ENCODE measurements at places on chromosomes 4 and X.

- DNase-seq, result no peak
Measured at GRCh38 chrX:141839856-141840255, 1.7 kb downstream of the MAGEC3 start.

DNA sequence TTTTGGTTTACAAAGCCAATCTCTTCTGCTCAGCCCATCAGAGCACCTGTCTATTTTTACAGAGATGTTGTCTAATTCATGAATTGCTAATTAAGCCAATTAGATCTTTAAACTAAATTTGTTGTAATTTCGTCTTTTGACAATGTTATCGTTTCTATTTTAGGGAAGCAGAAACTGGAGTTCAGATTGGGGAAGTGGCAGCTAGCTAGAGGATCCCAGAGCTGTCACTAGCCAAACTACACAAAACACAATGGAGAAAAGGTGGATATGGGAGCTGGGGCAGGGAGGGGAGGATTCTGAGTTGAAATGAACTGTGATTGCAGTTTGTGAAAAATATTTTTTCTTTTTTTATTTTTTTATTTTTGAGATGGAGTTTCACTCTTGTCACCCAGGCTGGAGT is 35.8 kb downstream of the CASP3 start:
- DNase-seq, result no peak

- DNase-seq, result no peak
Measured at GRCh38 chr4:184574861-184575260, 74.4 kb downstream of the CASP3 start.

DNA sequence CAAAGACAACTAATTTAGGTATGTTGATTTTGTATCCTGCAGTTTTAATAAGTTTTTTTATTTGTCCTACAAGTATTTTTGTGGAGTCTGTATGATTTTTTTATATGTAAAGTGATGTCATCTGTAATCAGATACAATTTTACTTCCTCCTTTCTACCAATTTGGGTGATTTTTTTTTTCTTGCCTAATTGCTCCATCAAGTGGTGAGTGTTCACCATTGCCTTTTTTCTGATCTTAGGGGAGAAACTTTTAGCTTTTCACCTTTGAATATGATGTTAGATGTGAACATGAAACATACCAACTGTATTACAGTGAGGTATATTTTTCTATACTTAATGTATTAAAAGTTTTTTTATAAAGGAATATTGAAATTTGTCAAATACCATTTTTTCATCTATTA is 362.3 kb downstream of the PABPC4L start:
- DNase-seq, result no peak

GRCh38 chr4:125741825-125742452 is 427.2 kb downstream of the FAT4 start:
- DNase-seq, result no peak

DNA sequence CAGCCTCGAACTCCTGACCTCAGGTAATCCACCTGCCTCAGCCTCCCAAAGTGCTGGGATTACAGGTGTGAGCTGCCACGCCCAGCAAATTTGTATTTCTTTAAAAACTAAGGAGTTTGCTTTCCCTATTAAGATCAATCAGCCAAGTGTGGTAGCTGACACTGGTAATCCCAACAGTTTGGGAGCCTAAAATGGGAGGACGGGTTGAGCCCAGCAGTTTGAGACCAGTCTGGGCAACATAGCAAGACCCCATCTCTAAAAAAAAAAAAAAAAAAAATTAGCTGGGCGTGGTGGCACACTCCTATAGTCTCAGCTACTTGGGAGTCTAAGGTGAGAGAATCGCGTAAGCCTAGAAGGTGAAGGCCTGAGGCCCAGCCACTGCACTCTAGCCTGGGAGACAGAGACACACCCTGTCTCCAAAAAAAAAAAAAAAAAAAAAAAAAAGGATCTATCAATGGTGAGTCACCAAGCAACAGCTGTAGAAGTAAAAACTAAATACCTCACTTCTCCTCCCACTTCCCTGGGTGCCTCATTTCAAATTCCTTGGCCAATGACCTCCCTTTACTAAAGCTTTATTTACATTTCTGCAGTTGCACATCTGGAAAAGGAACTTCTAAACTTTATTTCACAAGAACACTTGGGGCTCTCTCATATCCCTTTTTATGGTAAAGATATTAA is 54.5 kb downstream of the LDB2 start:
- DNase-seq, result peak; percentile 1

DNA sequence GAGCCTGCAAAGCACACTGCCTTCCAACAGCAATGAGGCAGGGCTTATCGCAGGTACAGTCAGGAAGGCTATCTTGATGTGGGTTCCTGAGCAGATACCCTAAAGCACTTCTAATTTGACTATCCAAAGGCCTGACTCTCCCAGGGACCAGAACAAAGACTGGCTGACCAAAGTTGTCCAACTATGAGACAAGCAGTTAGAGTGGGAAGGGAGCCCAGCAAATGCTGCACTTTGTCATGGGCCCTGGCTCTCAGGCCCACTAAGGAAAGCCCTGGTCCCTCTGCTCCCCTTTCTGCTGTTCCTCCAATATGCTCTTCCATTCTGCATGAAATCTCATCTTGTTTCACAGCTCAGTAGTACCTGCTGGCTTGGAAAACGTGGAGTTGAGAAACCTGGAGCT is 391.0 kb downstream of the RAB28 start:
- no peak for DNase-seq

DNA sequence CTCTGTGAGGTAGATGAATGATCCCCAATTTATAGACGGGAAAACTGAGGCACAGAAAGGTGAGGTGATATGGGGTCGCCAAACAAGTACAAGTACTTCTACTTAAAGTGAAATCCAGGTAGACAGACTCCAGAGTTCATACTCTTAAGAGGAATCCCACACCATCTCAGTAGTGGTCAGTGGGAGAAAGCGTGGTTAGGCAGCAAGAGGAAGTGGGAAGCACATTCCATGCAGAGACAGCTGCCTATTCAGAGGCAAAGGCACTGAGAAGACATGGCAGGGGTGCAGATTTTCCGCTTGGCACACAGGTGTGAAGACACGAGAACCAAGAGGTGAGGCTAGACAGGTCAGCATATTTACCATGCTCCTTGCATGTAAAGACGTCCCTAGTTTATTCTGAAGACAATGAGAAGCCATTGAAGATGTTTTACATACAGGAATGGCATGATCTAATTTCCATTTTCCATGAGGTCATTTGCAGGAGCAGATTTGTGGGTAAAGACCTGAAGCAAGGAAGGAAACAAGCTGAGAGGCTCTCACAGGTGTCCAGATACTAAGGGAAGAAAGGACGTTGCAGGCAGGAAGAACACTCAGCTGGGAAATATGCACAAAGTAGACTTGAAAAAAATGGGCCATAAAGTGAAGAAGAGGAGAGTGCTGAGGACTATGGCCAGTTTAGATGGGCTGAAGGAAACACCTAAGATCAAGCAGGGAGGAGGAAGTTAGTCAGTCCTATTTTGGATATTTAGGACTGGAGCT is 17.3 kb upstream of the CLNK start:
- no peak for DNase-seq

- peak; percentile 37 for DNase-seq
Measured at GRCh38 chrX:154486052-154486395, 391 bp downstream of the UBL4A start.

- no peak for DNase-seq
Measured at GRCh38 chr4:187236209-187236890, 512.7 kb upstream of the FAT1 start.

GRCh38 chrX:43065978-43066377 is 288.0 kb upstream of the PPP1R2C start:
- DNase-seq, result no peak

GRCh38 chrX:47849778-47850177 is 13.1 kb downstream of the ZNF81 start:
- DNase-seq, result no peak
